ENCODE measurements at places on chromosomes 1 and 21. TPM values are rescaled to one million over a fixed set of nuclear protein-coding genes. Genes with fewer than 3 reads are reported as not detected.

- DNase-seq, result no peak
Measured at GRCh38 chr1:240008298-240008697, 83.4 kb upstream of the FMN2 start.

DNA sequence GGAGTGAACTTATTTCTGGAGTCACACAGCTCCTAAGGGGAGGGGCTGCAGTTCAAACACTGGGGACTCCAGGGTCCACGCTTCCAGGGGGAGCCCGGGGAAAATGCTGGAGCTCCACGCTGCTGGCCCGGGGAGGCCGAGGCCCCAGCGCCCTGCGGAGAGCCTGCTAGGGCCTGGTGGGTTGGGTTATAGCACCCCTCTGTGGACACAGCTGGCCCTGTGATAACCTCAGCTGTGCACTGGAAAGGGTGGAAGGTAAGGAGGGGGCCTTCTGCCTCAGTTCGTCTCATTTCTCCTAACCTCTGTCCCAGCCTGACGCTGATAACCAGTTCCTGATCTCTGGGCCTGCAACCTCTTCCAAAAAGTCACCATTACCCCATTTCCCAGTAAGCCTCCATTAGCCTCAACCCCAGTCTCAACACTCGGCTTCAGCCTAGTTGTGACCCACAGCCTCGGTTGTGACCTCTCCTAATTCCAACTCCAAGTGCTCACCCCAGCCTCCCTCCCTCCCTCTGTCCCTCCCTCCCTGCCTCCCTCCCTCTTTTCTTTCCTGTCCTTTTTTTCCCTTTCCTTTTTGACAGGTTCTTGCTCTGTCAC, 7.1 kb downstream of the NBL1 start:
- peak; percentile 84 for DNase-seq

G0S2 gene
- total RNA-seq, result not detected

AVPR1B gene
- 0.11 TPM for total RNA-seq

PLPP3 gene
- total RNA-seq, result 59.7 TPM

Data from endodermal cell (in vitro differentiated cells).